Stimulated activated CD8-positive, alpha-beta memory T cell treated with anti-CD3 and anti-CD28 coated beads, Interleukin-4, amount 100 ng/mL, for 1 hour (primary cell): ENCODE measurements at places on chromosomes 7 and 10.

DNA sequence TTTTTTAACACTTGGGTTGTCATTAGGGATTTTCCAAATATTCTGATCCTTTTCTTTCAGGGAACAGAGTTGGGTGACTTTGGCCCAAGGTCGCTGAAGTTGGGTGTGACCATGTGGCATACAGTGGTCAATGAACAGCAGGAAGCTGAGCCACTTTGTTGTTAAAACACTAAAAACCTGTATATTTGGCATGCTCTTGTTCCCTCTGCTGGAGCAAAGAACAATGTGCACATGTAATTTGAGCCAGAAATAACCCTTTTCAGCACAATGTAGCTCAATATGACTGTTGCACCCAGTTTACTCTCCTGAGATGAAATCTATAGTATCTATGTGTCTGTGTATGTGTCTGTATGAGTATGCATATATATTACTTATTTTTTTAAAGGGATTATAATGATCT, 74.9 kb downstream of the ADCYAP1R1 start:
- DNase-seq, result no peak

- no peak for DNase-seq
These were observed 3.0 kb upstream of the BUB3 start for GRCh38 chr10:123150986-123151736.

GRCh38 chr7:48046458-48046857, 11.1 kb downstream of the C7orf57 start:
- DNase-seq, result no peak

DNA sequence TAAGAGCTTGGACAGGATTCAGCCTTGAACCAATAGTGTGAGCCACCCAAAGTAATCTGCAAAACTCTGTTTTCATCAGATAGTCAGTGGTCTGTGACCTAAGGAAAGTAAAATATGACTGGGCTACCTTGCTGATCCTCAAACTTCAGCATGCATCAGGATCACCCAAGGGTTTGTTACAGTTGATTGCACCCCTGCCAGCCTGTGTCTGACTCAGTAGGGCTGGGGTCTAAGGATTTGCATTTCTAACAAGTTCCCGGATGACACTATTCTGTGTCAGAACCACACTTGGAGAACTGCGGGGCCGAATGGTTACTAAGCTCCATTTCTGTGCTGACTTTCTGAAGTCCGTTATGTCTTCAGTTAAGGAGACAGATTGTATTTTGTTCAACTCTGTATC, 40.6 kb upstream of the TSPAN13 start:
- no peak for DNase-seq

- DNase-seq, result no peak
These were observed 17.3 kb downstream of the GRM3 start for GRCh38 chr7:86660950-86661462.

DNA sequence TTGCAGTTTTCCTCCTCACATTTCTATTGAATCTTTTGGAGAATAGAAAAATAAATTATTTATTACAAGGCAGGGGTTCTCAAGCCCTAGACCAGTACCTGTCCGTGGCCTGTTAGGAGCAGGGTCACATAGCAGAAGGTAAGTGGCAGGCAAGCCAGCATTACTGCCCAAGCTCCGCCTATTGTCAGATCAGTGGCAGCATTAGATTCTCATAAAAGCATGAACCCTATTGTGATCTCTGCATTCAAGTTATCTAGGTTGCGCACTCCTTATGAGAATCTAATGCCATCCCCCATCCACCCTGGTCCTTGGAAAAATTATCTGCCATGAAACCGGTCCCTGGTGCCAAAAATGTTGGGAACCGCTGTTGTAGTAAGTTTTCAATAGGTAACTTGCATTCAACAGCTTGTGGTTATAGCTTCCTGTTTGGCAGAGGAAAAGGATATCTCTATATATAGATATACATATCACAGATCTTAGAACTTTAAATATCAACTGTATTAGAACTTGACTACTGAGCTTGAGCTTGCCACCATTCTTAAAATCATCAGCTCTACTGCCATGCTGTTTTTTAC, 165.1 kb downstream of the AHR start:
- no peak for DNase-seq

DNA sequence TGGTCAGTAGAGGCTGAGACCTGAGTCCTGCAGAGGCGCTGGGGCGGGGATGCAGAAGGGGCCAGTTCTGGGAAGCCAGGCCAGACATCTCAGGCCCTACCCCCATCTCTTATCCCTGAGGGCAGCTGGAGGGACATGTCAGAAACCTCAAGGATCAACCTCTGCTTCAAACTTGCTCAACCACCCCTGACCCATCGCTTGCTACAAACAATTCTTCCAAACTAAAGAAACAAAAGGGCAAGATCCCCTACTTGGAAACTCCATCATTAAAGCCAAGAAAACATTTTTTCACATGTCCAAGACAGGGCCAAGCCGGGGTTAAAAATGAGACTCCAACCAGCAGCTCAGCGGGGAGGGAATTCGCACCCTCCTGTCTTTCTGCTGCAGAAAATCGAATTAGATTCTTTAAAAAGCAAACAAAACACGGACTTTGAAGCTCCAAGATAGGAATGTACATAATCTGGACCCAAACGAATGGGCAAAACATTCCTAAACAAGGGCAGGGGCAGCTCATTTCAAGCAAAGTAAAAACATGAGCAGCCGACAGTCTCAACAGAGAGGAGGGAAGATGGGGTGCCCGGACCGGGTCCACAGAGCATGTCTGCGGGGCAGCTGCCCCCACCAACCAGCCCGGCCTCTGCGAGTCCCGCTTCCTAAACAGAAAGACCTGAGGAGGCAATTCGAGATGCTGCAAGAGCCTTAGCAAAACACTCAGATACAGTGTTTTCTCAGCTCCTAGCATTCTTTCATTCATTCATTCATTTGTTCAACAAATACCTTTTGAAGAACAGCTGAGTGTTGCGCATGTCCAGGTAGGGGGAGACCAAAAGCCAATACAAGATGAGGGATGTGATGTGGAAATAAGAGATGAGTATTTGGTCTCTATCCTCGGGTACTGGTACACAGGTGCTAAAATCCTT, 44.8 kb downstream of the CHST15 start:
- no peak for DNase-seq

DNA sequence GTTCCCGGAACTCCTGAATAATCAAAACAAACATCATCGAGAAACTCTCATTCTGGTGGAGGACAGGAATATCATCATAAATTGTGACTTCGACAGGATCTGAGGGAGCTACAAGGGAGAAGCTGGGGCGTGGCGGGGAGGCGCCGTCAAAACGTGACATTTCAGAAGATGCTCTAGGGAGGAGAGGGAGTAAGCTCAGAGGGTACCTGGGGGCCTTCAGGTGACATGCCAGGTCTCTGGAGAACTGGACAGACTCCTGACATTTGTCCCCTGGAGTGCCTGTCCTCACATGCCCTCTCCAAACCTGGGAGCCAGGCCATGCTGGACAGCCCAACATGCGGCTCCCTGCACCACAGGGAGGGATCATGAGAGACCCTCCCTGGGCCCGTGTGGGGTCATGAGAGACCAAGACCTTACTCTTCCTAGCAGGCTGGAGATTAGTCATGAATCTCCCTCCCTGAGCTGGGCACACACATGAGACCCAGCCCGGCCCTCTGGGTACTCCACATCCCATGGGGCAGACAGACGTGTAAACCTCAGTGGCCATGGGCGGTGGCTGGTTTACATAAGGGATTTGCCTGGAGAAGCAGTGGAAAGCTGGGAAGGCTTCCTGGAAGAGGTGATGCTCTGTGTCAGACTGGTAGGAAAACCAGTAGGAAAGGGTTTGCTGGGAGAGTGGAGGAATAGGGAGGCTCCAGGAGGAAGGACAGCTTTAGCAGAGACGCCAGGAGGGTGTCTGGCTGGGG, 81.0 kb downstream of the MYL10 start:
- no peak for DNase-seq

GRCh38 chr7:12588259-12588904, 17.9 kb downstream of the SCIN start:
- no peak for DNase-seq

- no peak for DNase-seq
These were observed 30.5 kb downstream of the ARHGAP22 start for GRCh38 chr10:48574322-48574796.

DNA sequence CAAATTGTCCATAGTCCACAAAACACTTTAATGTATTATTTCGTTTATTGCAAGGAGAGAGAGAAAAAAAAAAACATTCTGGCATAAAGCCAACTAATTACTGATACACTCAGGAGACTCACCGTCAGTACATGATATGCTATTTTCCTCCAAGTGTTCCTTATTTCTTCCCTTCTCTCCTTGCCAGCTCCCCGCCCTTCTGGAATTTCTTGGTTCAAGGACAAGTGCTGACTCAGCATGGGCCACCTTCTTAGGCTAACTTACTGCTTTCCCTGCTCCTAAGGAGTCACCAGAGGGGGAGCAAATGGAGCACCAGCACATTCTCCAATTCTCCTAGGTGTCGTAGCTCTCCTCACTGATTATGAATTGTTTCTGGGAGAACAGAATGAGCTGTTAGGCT, 133.8 kb upstream of the HDAC9 start:
- DNase-seq, result no peak

DNA sequence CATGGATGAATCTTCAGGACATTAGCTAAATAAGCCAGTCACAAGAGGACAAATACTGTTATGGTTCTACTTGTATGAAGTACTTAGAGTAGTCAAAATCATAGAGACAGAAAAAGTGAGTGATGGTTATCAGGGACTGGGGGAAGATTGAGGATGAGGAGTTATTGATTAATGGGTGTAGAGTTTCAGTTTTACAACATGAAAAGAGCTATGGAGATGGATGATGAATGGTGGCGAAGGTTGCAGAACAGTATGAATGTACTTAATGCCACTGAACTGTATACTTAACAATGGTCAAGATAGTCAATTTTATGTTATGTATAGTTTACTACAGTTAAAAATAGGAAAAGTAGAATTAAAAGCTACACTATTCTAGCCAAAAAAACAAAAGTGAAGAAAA, 7.8 kb downstream of the STK31 start:
- no peak for DNase-seq
